ENCODE measurements at places on chromosomes 3 and 15.

GRCh38 chr3:112114576-112115160 is 18.4 kb downstream of the GCSAM start:
- no peak for DNase-seq

DNA sequence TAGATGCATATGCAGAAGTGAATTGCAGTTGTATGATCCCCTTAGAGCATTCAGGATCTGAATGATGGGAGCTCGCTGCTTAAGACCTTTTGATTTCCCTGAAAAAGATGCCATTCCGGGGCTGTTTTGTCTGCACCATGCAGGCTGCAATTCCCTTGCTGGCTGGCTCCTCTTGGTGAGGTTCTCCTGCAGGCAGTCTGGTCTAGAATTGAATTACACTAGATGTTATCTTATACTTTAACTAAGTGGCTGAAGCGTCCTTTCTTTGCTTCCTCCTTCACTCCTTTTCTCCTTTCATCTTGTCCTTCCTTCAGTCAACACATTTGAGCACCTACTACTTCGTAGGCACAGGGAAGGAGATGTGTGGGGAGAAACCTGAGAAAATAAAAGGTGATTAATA is 18.6 kb upstream of the MYZAP start:
- DNase-seq: no peak

DNA sequence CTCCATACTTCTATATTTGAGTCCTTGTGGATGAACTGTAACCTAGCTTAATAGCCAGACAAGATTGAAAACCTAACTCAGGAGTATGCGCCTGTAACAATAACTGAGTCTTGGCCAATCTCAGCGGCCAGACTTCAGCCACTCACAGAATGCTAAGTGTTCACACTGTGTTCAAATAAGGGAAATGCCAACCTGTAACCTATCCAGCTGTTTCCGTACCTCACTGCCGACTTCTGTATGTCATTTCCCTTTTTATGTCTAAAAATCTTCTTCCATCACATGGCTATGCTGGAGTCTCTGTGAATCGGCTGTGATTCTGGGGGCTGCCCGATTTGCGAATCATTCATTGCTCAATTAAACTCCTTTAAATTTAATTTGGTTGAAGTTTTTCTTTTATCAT is 169.2 kb downstream of the NFKBIZ start:
- DNase-seq: no peak

GRCh38 chr3:66748175-66748876 is 247.5 kb upstream of the LRIG1 start:
- no peak for DNase-seq

DNA sequence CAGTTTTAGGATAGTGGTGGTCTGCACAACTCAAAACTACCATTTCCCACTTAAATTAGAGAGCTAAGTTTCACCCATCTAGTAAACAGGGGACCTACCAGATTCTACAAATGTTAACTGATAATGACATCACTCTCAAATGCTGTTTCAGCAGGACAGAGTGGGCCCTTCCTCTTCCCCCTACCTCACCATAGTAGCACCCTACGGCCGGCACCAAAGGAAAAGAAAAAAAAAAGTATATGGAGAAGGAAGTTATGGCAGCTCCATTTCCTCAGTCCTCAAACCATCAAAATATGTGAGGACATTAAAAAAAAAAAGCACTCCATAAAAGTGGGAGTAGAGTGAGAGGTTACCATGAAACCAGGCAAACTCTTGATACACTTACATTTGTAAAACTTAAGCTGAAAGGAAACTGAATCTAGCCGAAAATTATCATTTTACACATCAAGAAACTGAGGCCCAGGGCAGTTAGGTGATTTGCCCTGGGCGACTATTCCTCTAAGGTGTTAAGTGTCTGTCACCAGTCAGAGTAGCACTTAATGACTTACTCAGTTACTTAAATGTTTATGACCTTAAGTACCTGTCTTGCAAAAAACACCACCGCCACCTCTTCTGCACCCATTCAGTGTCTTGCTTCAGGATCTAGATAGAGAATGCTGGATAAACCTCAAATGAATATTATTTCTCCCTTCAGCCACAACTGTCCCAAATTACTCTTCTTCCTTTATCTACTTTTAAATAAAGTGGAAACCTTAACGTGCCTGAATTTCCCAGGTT is 2.7 kb downstream of the MSL2 start:
- DNase-seq: no peak

DNA sequence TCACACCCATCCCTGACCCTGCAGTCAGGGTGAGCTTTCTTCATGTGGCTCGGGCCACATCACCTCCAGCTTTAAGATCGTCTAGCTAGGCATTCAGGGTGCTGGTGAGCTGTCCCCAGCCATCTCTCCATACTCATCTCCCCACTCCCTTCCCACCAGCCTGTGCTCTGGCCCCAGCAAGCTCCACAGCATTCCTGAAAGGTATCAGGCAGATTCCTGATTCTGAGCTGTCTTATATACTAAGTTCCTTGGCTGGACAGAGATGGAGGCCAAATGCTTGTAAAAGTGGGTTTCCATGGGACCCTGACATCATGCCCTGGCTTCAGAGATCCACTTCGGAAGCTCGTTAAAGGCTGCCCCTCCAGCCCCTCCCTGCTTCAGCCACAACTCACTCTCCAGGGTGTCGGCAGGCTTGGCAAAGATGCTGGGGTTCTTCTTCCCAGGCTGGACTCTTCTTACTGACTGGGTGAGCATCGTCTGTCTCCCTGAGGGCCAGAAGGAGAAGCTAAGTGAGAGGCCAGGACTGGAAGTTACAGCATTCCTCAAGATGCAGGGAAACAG is 3.9 kb downstream of the CILP start:
- DNase-seq: no peak

- DNase-seq: no peak
These were observed 39.5 kb upstream of the FMN1 start for GRCh38 chr15:33234020-33234461.

DNA sequence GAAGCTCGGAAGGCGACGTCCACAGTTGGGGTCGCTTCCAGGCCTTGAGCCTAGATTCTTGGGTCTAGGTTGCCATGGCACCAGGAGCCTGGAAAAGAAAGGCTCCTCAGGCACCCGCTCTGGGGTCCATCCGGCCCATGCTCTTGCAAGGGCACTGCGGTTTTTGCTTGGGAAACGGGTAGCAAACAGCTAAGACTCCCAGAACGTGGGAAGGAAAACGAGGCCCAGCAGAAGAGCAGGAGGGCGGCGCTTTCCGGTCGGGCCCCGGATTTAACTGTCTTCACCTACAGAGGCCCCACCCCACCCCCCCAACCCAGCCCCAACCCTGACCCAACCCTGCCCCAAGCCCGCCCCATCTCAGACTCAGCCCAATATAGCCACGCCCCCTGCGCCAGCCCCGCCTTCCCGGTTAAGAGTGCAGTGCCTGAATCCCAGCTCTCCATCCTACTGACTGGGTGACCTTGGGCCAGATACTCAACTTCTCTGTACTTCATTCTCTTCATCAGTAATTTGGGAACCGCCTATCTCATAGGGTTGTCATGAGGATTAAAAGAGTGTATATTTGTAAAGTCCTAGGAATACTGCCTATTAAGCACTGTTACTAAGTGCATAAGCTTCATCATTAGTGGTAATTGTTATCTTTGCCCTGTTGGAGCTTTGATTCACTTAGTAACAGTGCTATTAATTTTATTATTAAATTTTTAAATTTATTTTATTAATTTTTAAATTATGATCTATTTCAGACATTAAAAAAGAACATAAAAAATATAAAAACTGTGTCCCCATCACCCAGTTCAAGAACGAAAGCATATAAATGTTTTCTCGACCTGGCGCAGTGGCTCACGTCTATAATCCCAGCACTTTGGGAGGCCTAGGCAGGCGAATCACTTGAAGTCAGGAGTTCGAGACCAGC is 28.4 kb upstream of the SMAD6 start:
- no peak for DNase-seq

- no peak for DNase-seq
These were observed 74.4 kb downstream of the CD200 start for GRCh38 chr3:112407214-112407887.

- no peak for DNase-seq
These were observed 10.6 kb downstream of the DNAJB8 start for GRCh38 chr3:128455786-128456748.

DNA sequence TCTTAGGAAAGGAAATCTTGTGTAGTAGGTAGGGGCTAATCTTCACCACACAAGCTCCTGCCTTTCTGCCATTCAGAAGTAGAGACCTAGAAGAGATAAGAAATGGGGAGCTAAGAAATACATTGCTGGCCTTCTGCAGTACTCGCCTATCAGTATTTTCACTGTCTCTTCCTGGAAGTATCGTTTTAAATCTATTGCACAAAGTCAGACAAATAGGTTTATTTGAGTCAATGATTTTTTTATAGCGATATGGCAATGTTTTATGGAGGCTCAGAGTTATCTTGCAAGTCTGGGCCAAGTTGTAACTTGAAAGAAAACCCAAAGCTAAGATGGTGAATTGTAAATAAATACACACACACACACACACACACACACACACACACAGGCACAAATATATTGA is 103.8 kb downstream of the PTPRG start:
- DNase-seq: no peak

- no peak for DNase-seq
These were observed 28.3 kb upstream of the GALNT15 start for GRCh38 chr3:16146015-16146730.

DNA sequence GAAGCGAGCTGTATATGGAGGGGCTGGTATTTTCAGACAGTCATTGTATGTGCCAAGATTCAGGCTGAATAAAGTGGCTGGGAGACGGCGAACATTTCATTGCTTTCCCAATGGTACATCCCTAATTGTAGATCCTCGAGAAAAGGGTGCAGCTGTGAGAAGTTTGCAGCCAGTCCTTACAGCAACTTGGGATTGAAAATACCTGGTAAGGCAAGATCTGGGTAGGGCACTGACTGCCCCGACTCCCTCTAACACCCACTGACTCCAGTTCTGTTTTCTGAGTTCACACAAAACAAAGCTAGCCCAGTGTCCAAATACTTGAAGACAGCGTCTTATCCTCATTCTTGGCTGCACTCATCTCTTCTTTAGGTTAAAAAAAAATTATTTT is 63.7 kb downstream of the EDEM1 start:
- DNase-seq: no peak

DNA sequence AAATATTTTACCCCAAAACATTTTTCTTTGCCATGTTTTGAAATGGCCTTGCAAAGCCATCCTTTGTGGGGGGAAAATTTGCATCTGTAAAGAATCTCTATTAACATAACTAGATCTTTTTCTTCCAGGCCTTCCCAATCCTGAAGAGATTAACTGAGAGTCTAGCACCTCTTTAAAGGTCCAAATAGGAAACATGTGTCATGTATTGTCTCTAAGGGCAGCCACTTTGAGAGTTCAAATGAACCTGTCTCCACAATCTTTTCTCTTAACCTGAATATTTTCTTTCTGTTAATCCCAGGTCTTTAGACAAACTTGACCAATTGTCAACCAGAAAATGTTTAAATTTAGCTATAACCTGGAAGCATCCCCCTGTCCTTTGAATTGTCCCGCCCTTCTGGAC is 236.6 kb upstream of the PROK2 start:
- no peak for DNase-seq

- no peak for DNase-seq
These were observed 396.6 kb downstream of the SOX2 start for GRCh38 chr3:182108371-182108770.

GRCh38 chr3:54305409-54306099 is 183.2 kb downstream of the CACNA2D3 start:
- no peak for DNase-seq

- DNase-seq: no peak
These were observed 28.8 kb upstream of the KLF13 start for GRCh38 chr15:31297575-31298456.

- no peak for DNase-seq
These were observed 209.5 kb downstream of the DTWD1 start for GRCh38 chr15:49830391-49830790.

GRCh38 chr15:55267401-55268175 is 22.0 kb downstream of the RAB27A start:
- DNase-seq: peak; percentile 27

- no peak for DNase-seq
These were observed 18.9 kb downstream of the CD200 start for GRCh38 chr3:112351823-112352222.

GRCh38 chr3:143366672-143367071 is 247.1 kb downstream of the CHST2 start:
- DNase-seq: no peak

GRCh38 chr3:167521006-167521355 is 47.1 kb upstream of the SERPINI2 start:
- no peak for DNase-seq

- no peak for DNase-seq
These were observed 24.5 kb upstream of the TRAK1 start for GRCh38 chr3:42066516-42067181.

DNA sequence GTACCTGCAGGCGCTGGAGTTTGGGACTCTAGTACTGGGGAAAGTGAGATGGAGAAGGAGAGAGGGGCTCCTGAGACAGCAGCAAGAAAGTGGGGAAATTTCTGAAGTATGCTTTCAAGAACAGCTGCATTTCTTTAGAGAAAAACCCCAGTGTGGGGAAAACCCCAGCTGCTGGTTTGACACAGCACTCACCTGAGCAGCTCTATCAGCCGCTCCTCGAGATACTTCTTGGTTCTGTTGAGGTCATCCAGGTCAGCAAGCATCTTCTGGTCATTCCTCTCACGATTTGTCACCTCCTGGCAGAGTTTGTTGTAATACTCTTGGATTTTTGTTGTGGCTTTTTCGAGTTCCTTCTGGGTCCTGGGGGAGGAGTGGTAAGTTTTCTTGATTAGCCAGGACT is 18.8 kb downstream of the CXCR6 start:
- no peak for DNase-seq

- DNase-seq: no peak
These were observed 388.0 kb upstream of the TBL1XR1 start for GRCh38 chr3:177585271-177585670.

DNA sequence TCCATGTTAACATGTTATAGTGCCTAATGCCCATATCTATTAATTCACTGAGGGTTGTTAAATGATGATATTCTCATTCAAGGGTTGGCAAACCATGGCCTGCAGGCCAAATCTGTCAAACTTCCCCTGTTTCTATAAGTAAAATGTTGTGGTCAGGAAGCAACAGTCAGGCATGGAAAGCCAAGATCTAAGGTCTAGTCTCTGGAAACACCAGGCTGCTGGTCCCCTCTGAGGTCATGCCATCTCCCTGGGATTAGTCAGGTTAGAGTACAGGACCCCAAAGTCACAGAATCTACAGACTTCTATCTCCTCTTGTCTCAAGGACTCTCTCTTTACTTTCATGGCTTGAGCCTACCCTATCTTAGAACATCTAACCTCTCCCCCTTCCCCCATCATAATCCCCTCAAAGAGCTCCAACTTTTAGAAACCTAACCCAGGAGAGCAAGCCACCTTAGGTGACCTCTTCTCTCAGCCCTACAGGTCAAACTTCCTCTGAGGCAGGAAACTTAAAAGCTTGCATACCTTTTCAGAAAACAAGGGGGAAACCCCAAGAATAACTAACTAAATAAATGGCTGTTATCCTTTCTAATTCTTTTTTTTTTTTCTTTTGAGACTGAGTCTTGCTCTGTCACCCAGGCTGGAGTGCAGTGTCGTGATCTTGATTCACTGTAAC is 15.3 kb upstream of the HERC1 start:
- DNase-seq: no peak

- DNase-seq: no peak
These were observed at the start of gene DNAH12 for GRCh38 chr3:57544181-57545125. Gene DNAH12 (minus strand): TSS chr3:57544344. CDS start chr3:57542870, 1,474 bp downstream.

Data from stimulated activated CD4-positive, alpha-beta T cell treated with anti-CD3 and anti-CD28 coated beads, Interleukin-15, amount 100 ng/mL, for 1 hour (primary cell).